ENCODE measurements at places on chromosomes 1 and 21. TPM values are rescaled to one million over a fixed set of nuclear protein-coding genes. Genes with fewer than 3 reads are reported as not detected.

Gene SF3B4
- 19.2 TPM for total RNA-seq

Gene KIF26B
- total RNA-seq, result 14.7 TPM

Gene GIPC2
- 0.02 TPM for total RNA-seq

Gene LRRN2
- 0.16 TPM for total RNA-seq

Gene HPDL
- not detected for total RNA-seq

All from H4 (cell line).